ENCODE measurements at places on chromosomes 2 and 18.

DNA sequence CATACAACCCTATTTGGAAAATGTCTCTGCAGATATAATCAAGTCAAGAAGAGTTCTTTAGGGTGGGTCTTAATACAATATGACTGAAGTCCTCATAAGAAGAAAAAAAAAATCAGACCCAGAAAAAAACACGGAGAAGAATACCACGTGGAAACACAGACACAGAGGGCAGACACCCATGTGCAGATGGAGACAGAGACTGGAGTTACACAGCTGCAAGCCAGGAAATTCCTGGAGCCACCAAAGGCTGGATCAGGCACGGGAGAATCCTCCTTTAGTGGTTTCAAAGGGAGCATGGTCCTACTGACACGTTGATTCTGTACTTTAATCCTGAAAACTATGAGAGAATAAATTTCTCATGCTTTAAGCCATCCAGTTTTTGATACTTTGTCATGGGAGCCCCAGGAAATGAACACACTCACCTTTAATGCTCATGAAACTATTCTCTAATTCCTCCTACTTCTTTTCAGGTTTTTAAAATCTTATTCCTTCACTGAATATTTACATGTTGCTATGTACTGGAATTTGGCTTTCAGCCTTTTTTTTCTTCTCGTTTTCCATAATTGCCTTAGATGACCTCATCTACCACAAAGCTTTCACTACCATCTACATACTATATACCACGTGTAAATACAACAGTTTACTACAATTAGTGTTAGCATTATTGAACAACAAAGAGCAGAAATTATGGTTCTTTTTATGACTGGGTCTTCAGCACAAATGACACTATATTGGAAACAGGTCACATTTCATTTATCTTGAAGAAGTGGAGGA, 529.1 kb downstream of the IRS1 start:
- DNase-seq, result no peak

- no peak for DNase-seq
Measured at GRCh38 chr2:174916270-174916930, 88.8 kb downstream of the CHN1 start.

DNA sequence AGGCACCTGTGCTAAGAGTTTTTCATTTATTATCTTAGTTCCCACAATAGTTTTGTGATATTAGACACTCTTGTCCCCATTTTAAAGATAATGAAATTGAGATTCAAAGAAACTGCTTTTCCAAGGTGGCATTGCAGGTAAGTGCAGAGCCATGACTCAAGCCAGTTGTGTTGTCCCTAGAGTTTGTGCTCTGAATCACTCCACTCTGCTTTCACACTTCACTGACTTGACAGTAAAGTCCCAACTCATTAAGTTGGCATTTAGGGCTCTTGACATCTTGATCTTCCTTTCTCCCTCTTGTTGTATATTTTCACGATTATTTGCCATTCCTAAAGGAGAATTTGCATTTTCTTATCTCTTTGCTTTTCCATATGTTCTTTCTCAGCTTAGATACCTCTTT, 114.3 kb downstream of the DIS3L2 start:
- no peak for DNase-seq

DNA sequence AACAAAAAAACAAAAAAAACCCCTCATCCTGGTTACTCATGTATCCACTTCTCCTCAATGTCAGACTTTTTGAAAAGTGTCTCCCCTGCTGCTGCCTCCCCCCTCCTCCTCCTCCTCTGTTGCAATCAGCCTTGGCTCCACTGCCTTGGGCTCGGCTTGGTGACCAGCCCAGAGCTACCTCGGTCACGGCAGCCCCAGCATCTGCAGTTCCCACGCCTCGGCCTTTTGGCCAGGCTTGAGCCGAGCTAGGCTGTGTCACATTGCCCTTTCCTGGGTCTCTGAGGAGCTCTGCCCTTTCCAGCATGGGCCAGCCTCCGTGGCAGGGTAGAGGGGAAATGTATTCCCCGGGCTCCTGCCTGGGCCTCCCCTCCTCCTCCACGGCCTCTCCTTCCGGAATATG, 22.7 kb upstream of the INHBB start:
- no peak for DNase-seq

- peak; percentile 32 for DNase-seq
Measured at GRCh38 chr2:71379086-71379485, 47.5 kb downstream of the ZNF638 start.

- no peak for DNase-seq
Measured at GRCh38 chr2:232492963-232493700, 5.5 kb upstream of the ECEL1 start.

DNA sequence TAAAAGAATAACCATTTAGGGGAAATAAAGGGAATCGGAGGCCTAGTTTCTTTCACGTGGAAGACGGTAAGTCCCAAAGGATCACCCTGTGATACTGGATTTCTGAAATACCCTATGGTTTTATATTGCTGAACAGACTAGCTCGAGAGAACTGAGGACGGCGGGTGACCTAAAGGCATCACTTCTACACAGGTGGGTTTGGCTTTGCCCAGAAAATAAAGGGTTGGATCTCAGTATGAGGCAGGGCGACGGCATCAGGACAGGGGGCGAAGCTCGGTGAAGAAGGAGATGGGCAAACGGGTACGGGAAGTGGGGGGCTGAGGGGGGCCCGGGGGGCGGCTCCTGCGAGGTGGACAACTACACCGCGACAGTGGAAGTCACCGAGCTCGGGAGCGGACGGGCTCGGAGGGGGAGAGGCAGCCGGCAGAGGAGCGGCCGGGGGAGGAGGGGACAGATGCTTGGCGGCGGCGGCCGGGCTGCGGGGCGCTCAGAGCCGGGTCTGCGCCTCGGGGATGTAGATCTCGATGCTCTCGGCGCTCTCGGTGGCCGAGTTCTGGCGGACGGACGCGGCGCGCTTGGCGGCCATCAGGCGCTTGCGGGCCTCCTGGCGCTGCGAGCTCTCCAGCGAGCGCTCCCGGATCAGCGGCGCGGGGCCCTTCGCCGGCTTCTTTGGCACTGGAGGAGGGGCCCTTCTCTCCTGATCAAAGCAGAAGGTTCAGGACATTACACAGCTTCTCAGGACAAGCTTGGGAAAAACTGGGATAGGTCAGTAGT, 48.9 kb downstream of the TGIF1 start:
- DNase-seq, result no peak

- DNase-seq, result peak; percentile 65
Measured at GRCh38 chr2:176582990-176583481, 313.8 kb downstream of the MTX2 start.

DNA sequence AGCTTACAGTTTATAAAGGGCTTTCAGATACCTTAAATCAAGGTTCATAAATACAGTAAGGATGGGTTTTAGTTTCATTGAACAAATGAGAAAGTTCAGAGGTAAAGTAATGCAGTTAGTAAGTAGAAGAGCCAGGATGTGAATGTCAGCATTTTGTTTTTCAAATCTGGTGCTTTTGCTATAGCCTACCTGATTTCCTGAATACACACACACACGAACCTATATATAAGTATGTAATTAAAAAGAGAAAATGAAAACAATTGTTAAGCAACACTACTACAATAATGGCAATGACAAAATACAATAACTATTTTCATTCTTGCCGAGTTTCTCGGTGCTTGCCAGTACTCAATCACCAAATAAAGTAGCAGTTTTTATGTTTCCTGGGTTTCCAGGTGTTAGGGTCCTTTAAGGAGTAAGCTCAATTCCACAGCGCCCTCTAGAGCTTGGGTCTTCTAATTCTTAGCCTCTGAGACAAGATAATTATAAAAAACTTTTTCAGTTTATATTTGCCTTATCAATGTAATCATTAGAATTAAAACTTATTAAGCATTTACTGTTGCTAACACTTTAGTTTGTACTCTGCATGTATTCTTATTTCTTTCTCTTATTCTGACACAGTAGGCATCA, 512.9 kb upstream of the ACVR2A start:
- peak; percentile 14 for DNase-seq

GRCh38 chr18:54717673-54718407, 110.4 kb upstream of the RAB27B start:
- no peak for DNase-seq

DNA sequence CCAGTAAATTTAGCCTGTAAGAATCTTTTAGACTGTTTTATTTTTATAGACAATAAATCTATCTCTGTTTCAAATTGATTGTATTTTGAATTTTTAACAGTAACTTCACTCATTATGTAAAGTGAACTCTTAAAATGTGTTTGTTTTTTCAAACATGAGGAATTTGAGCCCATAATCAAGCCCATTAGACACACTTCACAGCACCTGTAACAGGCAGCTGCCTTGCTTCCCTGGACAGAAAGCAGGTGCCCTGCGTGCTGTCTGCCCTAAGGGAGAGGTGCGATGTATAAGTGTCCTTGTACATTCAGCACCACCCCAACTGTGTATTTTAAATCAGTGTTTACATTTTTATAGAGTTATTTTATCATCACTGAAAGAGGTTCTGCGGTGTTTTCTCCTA, 186.5 kb upstream of the TPO start:
- no peak for DNase-seq

DNA sequence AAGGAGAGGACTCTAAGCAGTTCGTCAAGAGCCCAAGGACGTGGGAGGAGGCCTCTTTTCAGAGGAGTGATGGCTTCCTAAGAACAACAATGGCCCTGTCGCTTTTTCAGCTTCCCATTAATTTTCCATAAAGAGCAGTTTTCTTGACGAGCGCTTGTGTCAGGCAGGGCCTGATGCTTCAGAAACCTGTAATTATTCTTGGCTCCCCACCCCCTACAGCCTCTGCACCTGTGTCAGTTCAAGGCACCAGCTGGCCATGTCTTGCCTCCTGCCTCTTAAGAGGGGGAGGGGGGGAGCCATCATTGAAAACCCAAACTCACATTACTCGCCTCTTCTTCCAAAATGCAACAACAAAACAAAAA, 32.3 kb downstream of the KLF7 start:
- peak; percentile 16 for DNase-seq

GRCh38 chr18:13562494-13563029, 163.8 kb downstream of the FAM210A start:
- no peak for DNase-seq

GRCh38 chr2:47300609-47301276, 102.2 kb upstream of the MSH2 start:
- no peak for DNase-seq

DNA sequence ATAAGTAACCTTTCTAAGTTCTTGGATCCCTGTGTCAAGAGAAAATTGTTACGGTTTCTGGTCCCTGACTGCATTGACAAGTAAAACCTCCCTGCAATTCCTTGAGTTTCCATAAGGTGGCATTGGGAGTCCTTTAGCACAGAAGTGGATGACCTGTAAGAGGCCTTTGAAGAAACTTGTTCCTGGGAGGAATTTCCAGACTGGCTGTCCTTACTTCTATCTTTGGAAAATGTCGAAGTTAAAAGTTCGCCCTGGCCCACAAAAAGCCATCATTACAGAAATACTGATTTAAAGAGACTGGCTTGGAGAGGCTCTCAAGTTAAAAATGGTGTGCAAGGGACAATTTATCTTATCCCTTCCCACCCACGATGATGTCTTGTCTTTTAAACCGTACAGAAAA, 218.4 kb downstream of the CDH20 start:
- DNase-seq, result peak; percentile 48

GRCh38 chr2:9032536-9033255, 29.2 kb upstream of the MBOAT2 start:
- DNase-seq, result no peak

DNA sequence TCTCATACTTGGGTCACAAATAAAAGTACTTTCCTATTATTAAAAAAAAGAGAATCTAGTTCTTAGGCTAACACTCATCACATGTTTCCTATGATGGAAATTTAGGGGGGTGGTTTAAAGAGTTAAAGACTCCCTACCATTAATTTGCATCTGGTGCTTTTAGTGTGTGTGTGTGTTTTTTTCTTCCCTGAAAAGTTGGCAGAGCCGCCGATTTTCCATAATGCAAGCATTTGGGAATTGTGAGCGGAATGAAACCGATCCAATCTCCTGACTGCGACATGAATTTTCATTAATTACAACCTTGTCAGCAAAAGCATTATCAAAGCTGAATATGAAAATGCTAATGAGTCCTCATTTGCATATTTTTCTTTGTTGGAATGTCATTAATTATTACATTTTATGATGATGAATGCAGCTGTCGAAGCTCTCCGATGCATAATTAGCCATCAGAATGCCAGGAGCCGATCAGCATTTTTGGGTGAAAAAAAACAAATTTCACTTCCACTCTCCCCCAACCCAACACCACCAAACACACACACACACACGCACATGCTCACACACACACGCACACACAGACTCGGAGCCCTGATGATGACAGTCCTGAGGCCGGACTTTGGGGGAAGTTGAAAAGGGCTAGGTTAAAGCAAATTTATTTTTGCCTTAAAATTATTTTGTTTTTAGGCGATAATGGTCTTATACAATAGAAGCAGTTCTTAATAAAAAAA, 165.4 kb downstream of the TCF4 start:
- DNase-seq, result no peak

GRCh38 chr18:75421656-75422055, 5.8 kb downstream of the SMIM21 start:
- no peak for DNase-seq

- peak; percentile 12 for DNase-seq
Measured at GRCh38 chr18:34494359-34494696, 215.8 kb upstream of the DTNA start.

DNA sequence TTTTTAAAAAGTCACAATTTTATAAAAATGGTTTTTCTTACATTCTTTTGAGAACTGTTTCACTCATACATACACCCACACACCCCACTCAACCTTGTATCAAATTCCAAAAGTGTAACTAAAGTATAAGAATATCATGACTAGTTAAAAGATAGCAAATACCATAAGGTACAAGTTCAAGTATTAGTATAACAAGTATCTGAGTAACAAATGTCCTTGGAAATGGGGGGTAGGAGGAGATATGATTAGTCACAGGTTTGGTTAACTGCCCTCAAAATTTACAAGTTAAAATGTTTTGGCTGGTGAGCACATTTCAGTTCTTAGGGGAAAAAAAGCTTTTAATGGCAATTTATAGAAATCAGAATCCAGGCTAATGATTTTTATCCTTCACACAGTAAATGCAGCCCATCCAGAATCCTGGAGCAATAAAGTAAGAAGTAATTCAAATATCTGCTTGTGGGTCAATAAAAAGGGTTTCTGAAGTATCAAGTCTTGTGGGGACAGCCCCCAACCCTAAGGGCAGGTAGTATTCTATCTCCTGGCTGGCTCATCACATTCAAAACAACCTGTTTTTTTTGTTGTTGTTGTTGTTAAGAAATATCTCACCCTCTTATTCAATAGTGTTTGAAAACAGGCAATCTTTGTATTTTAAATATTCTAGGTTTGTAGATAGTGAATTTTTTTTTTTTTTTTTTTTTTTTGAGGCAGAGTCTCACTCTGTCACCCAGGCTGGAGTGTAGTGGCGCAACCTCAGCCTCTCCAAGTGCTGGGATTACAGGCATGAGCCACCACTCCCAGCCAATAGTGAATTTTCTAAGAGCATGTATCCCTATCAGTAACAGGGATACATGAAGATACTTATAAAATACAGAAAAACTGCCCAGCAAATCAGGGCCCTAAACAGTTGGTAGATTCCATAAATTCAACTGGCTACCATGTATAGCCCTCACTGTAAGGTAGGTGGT, 14.5 kb downstream of the IAH1 start:
- no peak for DNase-seq

GRCh38 chr18:10453806-10454680, at the start of gene APCDD1:
Gene APCDD1, plus strand, starts transcription at chr18:10454635. Its CDS starts 347 bp downstream, at chr18:10454982.
- DNase-seq, result no peak

GRCh38 chr2:67717692-67718091, 320.6 kb downstream of the ETAA1 start:
- no peak for DNase-seq

Data from urothelium cell line (cell line).